ENCODE measurements at places on chromosomes 13 and 19.

DNA sequence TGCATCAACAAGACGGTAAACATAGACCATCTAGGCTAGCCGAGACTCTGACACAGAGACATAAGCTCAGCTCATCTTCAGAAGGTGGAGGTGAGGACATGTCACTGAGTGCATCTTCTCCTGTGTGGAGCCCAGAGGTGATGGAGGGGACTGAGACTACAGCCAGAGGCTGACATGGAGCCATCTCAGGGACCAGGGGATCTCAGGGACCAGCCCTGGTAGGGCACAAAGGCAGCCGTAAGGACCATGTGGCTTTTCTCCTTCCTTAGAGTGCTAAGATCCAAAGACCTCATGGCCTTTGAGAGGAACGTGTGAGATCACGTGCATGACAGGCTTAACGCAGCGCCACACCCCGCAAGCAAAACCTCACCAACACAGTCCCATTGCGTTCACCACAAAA is 126.9 kb downstream of the RAB20 start:
- no peak for DNase-seq

DNA sequence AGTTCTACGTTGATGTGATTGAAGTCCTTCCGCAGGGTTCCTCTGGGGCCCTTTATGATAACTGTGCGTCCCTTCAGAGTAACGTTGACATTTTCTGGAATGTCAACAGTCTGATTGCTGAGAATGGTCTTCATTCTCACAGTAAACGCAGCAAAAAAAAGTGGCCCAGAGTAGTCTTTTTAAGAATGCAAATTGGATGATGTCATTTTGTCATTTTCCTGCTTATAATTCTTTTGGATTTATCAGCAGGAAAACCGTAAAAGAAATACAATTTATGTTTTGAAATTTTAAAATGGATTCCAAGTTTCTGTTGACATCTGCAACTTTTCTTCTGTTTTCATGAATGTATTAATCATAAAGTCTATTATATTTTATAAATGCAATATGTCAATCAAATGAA is 14.8 kb downstream of the URI1 start:
- DNase-seq = no peak

DNA sequence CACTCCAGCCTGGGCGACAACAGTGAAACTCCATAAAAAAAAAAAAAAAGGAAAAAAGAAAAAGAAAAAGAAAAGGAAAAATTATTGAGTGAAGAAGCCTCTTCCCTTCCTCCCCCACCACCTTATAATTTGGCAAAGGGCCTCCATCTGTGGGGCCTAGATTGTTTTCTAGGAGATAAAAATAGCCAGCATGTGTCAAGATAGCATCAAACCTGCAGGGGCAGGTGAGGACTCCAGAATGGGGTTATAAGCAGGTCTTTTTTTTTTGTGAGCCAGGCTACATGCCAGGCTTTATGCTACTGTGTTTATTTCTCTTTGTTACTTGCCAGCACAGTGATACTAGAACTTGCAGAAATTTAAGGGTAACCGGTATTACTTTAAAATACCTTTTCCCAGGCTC is 11.7 kb upstream of the TRIM13 start:
- no peak for DNase-seq

DNA sequence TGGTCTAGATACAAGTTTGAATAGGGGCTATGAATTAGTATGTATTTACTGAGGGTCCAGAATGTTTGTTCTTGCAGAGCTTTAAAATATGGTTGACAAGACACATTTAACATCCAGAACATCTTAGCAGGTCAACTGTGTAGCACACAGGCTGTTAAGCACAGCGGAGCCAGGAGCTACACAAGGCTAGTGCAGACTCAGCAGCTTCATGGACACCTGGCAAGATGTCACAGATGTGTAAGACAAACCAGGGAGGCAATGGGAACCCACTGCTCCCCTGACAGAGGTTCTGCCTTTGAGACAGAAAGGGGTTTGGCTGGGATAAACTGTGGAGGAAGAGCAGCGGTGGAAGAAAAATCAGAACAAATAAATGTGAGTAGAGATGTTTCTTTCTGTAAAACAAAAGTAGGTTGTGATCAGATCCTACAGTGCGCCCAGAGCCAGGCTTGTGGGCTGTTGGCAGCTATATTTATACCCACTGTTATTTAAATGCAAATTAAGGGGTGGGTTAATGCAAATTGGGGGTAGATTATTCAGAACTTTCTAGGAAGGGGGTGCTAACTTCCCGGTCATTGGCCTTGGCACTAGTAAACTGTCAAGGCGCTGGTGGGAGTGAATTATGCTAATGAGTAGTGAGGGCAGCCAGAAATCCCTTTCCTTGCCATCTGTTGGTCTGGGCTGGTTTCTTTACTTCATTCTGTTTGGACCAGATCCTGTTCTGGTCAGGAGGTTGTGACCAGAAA is 33.0 kb downstream of the MIPEP start:
- DNase-seq = no peak

GRCh38 chr19:11736696-11737095 is 2.0 kb downstream of the ZNF823 start:
- DNase-seq = no peak

- no peak for DNase-seq
Measured at GRCh38 chr19:55672418-55672817, 2.6 kb upstream of the EPN1 start.

DNA sequence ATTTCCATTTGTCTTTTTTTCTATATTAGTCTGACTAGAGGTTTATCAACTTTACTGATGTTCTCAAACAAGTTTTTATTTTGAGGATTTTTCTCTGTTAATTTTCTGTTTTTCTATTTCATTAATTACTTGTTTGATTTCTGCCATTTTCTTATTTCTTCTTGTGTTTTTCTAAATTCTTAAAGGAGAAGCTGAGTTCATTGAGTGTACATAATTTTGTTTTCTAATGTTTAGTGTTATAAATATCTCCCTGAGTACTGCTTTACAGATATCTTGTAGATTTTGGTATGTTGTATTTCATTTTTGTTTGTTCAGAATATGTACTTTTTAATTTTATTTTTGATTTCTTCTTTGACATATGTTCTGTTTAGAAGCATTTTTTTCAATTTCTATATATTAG is 1404.3 kb upstream of the MIR17HG start:
- no peak for DNase-seq

GRCh38 chr13:102402290-102402689 is 442 bp upstream of the FGF14 start:
- no peak for DNase-seq

DNA sequence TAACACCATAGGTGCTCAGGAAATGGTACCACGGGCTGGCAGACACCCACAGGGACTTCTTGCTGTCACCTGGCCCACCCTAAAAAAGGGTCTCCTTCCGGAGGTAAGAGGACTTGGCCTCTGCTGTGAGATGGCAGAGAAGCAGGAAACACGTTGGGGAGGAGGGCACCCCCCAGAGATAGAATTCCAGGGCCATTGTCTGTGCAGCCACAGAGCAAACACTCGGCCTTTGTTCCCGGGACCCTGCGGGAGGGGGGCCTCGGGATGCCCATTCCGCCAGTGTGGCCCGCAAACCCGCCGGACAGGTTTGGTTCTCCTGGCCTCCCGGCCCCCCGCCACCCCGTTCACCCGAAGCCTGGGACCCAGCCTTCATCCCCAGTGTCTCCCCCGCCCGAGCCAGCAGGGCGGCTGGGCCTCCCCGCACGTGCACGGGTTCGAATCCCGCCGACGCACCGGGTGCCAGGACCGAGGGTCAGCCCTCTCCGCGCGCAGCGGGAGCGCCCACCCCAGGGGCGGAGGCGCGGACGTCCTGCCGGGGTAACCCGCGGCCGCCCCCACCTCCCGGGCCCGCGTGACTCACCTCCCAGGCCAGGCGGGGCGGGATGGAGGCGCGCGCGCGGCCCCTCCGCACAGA is 714 bp downstream of the PLPP2 start:
- DNase-seq = peak; percentile 32
